ENCODE measurements at places on chromosomes 1 and 21. TPM values are rescaled to one million over a fixed set of nuclear protein-coding genes. Genes with fewer than 3 reads are reported as not detected.

- no peak for DNase-seq
Observed at GRCh38 chr1:21894034-21894881, 42.9 kb downstream of the HSPG2 start.

- DNase-seq = no peak
Observed at GRCh38 chr1:18112611-18113010, 5.0 kb downstream of the IGSF21 start.

GRCh38 chr1:59075021-59075420 is 221.9 kb upstream of the FGGY start:
- no peak for DNase-seq

Gene PRPF38A
- total RNA-seq = 14.1 TPM

Gene SYDE2
- total RNA-seq = 2.8 TPM

Gene FCRL1
- not detected for total RNA-seq

Gene ADAMTS4
- total RNA-seq = 3.6 TPM

DNA sequence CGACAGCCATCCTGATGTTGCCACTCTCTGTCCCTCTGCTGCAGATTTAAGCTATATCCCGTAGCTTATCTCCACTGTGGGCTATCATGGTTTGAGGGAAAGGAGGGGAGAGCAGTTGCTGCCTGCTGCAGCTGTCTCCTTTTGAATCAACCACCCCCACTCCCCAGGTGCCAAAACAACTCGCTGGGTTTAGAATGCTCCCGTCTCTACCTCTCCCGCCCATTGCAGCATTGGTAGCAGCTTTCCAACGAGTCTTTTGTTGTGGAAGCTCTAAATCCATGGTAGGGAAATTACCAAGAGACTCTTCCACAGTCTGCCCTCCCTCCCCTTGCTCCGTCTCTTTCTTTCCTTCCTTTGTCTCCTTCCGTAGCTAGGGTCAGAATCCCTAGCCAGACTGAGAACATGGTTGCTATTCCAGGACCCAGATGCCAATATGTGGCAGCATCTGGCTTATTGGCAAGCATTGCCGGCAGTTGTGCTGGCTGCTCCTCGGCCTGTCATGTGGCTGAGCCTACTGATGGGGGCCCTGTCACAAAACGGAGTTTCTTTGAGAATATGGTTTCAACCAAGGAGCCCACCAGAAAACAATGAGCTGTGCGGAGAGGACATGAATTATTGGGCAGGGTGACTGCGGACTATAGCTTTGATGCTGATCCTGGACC is 230.7 kb downstream of the RPS6KC1 start:
- DNase-seq = no peak

- DNase-seq = no peak
Observed at GRCh38 chr1:36572142-36572715, 89.5 kb upstream of the CSF3R start.

- DNase-seq = no peak
Observed at GRCh38 chr1:23592209-23592892, 33.0 kb upstream of the ID3 start.
